ENCODE measurements at places on chromosomes 5 and 9.

- DNase-seq, result no peak
These were observed at the start of gene ACSL6 for GRCh38 chr5:132011622-132012343. Gene ACSL6 (minus strand): TSS chr5:132011658. CDS start chr5:132011553, 105 bp downstream.

DNA sequence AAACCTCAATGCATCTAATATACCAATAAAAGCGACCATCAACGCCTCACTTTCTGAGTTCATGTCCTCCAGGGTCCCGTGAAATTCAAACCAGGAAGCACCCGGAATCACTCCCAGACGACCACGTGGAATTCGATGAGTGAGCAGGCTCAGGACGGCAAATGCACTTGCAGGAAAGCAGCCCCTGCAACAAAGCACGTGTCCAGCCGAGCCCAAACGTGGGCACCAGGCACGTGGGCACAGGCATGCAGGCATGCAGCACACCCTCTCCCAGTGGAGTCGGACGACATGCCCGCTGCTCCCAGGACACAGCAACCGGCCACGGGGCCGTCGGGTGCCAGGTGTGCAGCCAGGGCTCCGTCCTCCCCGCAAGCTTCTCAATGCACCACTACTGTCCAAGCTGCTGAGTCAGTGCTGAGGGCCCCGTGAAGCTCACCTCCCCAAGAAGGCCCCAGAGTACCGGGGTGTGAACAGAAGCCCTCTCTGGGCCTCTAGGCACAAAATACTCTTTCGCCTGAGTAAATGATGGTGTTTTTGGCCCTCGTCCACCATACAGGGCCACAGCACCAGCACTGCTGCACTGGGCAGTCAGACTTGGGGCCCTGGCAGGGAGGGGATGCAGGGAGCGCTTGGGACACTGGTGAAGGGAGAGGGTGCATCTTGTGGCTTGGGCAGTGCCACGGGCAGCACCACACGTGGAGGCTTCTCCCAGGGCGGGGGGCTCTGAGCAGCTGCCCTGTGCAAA, 87.6 kb downstream of the VAV2 start:
- no peak for DNase-seq

GRCh38 chr9:126545106-126545505, 68.6 kb upstream of the LMX1B start:
- no peak for DNase-seq

GRCh38 chr5:141557681-141558136, 61.1 kb downstream of the DIAPH1 start:
- DNase-seq, result peak; percentile 98

Measured in fibroblast of skin of scalp (primary cell).